Activated naive CD8-positive, alpha-beta T cell treated with anti-CD3 and anti-CD28 coated beads, Interleukin-2, amount 10 ng/mL, durations not matched to agents 7 days and 5 days (primary cell): ENCODE measurements at places on chromosomes 16 and 17.
A peak's percentile ranks its signal among the peaks of the same experiment; 100 is the strongest.

DNA sequence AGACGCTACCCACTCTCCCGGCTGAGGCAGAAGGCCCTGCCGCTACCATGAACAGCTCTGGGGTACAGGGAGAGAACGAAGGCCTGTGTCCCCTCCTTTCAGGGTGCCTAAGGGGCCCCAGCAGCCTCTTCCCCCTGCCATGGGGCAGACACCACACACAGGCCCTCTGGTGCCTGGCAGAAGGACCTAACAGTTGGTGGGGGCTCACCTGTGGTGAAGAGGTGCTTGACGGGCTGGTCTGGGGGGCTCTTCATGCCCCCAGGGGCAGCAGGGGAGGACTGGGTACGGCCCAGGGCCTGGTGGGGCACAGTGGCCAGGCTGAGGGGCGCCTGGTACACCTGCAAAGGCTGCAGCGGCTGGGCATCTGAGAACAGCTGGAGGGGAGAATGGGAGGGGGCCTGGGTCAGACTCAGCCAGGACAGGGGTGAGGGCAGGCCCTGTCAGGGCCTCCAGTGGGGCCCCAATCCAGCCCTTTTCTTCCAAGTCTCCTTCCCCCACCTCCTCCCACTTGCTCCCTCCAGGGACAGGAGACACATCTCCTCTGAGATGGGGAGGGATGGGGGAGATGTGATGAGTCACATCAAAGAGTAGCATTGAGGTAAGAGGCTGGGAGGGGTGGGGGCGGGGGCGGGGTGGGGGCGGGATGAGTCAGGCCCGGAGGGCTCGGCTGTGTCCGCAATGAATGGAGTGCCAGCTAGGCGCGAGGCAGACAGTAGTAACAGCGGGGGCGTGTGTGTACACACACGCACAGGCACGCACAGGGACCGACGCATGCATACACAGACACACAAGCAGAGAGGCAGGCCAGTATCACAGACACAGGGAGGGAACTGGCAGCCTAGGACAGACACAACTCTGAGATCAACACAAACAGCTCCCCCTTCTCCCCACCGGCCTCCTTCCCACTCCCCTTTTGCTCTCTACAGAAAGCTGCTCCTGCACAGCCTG is 16.1 kb downstream of the G6PC3 start:
- H3K36me3 ChIP-seq, result peaks cover 3% of the 10 kb centered on the region
- no peak overlapping the region for H3K27ac ChIP-seq
- H3K27me3 ChIP-seq, result no peaks in the 10 kb centered on the region
- H3K4me3 ChIP-seq, result no peak overlapping the region
- DNase-seq, result no peak

DNA sequence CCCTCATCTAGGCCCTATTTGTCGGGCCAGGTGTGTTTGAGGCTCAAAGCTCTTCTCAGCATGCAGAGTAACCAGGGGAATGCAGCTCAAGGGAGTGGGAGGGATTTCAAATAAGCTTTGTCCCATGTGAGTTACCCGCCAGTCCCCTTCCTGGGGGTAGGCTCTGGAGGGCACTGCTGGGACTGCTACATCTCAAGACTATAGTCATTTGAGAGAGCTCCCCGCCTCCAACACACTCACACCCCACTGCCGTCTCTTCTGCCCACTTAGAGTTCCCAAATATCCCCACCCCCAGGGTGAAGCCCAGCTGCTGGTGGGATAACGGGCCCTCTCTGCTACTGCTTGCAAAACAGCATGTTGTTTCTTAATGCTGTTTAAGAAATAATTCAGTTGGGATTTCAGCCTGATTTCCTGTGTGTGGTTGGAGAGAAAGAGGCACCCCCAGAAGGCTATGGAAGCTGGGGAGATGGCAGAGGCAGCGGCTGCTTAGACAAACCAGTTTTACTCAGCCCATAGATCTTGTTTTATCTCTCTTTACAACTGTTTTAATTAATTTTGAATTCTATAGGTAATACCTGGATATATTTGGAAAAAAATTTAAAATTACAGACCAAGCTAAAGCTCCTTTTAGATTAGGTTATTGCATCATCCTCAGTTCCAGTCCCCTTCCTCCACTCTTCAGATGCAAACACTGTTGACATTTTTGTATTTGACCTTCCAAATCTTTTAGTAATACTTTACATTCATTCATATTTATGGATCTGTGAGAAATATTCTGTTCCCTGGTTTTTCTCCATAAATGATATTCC is 4.1 kb upstream of the MPO start:
- H3K4me3 ChIP-seq, result no peak overlapping the region
- H3K36me3 ChIP-seq, result no peaks in the 10 kb centered on the region
- no peak for DNase-seq
- no peak overlapping the region for H3K27ac ChIP-seq
- H3K4me1 ChIP-seq, result peaks cover 3% of the 10 kb centered on the region

DNA sequence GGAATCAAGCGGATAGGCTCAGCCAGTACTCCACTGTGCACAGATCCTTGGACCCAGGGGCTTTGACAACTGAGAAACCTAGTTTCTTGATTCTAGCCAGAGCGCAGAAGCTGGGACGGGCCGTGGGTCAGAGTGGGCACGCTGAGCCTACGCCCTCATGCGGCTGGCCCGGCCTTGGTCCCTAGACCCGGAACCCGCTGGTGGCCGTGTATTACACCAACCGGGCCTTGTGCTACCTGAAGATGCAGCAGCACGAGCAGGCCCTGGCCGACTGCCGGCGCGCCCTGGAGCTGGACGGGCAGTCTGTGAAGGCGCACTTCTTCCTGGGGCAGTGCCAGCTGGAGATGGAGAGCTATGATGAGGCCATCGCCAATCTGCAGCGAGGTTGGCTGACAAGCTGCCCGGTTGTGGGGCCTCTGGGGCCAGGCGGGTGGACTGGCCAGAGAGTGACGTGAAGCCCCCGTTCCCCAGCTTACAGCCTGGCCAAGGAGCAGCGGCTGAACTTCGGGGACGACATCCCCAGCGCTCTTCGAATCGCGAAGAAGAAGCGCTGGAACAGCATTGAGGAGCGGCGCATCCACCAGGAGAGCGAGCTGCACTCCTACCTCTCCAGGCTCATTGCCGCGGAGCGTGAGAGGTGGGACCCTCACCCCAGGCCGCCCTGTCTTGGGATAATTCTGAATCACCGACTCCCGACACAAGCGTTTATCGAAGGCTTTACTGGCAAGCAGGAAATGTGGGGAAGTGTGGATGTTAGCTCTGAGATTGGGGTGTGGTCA is 946 bp downstream of the STUB1 start:
- peaks cover 17% of the 10 kb centered on the region for H3K4me1 ChIP-seq
- peaks cover 3% of the 10 kb centered on the region for H3K27me3 ChIP-seq
- peak overlapping the region; percentile 74 for H3K4me3 ChIP-seq
- no peak for DNase-seq
- H3K36me3 ChIP-seq, result peaks cover 5% of the 10 kb centered on the region
- peak overlapping the region; percentile 45 for H3K27ac ChIP-seq

DNA sequence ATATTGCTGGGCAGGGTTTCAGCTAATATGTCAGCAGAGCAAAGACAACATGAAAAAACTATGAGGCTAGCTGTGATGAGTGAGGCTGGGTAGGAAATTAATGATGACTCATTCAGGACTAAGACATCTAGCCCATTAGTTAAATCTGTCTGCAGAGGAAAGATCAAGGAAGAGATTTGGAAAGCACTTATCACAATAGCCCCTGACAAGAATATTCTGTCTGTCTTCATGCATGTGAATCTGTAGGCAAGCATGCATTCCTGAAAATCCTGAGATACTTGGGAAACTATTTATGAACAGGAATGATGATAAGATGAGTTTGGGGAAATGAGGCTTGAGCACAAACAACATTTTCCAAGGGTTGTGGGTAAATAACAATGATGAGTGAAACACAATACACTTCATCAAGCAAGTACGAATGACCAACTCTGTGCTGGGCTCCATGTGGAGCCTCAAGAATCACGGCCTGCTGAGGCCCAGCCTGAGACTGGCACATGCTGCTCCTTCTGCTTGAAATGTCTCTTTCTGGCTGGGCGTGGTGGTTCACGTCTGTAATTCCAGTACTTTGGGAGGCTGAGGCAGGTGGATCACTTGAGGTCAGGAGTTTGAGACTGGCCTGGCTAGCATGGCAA is 96.5 kb upstream of the ASIC2 start:
- H3K36me3 ChIP-seq, result no peaks in the 10 kb centered on the region
- DNase-seq, result no peak
- H3K27me3 ChIP-seq, result peaks cover 2% of the 10 kb centered on the region
- H3K4me1 ChIP-seq, result no peaks in the 10 kb centered on the region

- H3K36me3 ChIP-seq, result peaks cover 2% of the 10 kb centered on the region
- H3K4me1 ChIP-seq, result peaks cover 40% of the 10 kb centered on the region
- peak overlapping the region; percentile 94 for H3K4me3 ChIP-seq
- peak overlapping the region; percentile 97 for H3K27ac ChIP-seq
- H3K27me3 ChIP-seq, result peaks cover 3% of the 10 kb centered on the region
- DNase-seq, result peak; percentile 97
Observed at GRCh38 chr17:58517928-58518609, 3.6 kb upstream of the MTMR4 start.
